Activated CD4-positive, alpha-beta T cell treated with anti-CD3 and anti-CD28 coated beads, Interleukin-2, amount 50 U/mL, for 16 hours (primary cell): ENCODE measurements at places on chromosomes 3 and 15.
A peak's percentile ranks its signal among the peaks of the same experiment; 100 is the strongest.

DNA sequence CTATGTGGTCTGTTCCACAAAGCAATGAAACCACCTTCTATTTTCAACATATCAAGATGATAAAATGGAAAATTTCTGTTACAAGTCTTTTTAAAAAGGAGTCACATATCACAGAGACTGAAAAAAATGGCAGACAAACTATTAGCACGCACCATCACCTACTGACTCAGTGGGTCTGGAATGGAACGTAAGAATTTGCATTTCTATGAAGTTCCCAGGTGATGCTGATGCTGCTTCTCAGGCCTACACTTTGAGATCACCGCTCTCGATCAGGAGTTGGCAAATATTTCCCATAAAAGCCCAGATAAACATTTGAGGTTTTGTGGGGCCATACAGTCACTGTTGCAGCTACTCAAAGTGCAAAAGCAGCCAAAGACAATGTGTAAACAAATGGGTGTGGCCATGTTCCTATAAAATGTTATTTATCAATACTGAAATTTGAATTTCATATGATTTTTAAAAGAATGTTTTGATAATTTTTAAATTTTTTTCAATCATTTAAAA, 142.9 kb downstream of the ADAM10 start:
- DNase-seq = no peak

GRCh38 chr3:38627956-38628355, 21.5 kb downstream of the SCN5A start:
- peak; percentile 18 for DNase-seq

GRCh38 chr15:92963794-92964193, 63.7 kb downstream of the CHD2 start:
- DNase-seq = no peak

DNA sequence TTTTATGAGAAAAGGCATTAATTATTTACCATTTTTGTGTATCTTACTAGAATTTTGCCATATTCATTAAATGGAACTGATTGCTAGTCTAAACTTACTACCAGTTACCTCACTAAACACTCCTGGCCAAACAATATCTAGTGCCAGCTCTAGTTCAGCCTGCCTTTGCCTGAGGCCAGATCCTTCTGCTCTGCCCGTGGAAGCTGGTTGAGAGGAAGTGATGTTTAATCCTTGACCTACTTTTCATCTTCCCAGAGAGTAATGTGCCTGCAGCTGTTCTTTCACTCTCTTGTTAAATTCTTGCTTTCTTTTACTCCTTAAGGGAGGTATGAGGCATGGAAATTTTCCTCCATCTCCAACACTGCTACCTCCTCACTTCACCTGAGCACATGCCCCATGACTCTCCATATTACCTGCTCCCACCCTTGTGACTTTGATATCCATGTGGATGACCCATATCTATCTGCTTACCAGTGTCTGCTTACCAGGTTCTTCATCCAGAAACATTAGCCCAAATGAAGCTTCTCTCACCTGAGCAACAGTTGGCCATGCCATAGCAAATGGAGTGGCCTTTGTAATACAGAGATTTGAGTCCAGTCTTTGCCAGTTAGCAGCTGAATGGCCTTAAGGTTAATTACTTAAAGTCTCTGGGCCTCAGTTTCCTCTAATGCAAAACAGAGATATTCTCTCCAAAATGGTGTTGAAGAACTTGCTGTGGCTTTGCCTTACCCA, 53.4 kb downstream of the UBE2E1 start:
- no peak for DNase-seq

- DNase-seq = peak; percentile 31
Observed at GRCh38 chr3:149277331-149277813, 55.7 kb upstream of the CP start.

- DNase-seq = no peak
Observed at GRCh38 chr3:16728770-16729745, 123.8 kb upstream of the DAZL start.

DNA sequence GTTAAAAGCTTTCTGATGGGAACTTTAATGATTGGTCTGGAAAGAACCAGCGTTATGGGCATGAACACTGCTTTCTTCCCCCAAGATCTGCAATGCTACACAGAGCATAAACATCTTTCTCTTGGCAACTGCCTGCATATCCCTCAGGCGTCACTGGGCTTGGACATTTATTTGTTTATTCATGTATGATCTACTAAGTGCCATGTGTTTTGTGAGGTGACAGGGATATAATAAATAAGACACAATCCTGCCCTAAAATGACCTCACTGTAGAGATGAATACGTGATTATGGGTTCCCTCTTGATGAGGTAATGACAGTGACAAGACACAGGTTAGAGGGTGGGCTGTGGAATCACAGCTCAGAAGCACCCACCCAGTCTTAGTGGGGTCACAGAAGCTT, 485.3 kb downstream of the PDCD6IP start:
- no peak for DNase-seq

DNA sequence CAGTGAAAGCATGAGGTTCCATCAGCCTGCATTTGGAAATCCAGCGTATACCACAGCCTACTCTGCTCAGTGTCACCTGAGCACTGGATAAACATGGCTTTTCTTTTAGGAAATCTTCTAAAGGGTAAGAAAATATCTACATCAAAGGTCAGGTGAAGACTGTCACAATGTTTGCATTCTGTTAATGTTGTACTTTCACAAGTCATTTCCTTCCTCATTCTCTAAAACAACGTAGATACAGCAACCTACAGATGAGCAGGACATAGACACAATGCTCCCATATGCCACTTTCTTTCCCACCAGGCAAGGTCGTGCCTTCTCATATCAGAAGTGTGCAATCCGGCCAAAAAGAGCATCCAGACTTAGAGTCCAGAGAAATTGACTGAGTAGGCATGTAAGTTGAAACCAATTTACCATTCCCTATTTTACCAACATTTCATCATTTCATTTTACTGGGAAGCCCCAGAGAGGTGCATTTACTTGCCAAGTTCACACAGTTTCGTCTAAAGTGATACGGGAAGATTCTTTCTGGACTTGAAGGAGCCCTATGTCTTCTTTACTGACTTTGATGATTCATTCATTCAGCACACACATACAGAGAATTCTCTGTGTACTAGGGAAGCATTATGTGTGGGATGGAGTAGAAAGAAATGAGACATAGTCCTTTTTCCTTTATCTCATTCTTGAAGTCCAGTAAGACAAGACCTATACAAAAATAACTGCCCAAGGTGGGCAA, 30.6 kb upstream of the LPP start:
- peak; percentile 18 for DNase-seq

DNA sequence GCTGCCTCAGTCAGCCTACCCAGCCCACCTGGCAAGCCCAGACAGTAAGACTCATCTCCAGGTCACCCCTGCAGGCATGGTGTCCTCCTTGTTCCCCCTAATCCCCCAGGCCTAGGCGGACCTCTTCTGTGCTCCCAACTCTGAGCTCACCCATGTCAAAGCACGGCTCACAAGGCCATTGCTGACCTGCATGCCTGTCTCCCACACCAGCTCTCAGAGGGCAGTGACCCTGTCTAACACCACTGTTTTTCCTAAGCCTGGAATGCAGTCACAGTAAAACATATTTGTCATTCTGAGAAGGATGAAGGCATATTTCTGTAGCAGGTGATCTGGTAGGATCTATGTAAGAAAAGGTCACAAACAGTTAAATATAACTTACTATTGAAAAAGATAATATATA, 110.3 kb upstream of the HACD2 start:
- no peak for DNase-seq

GRCh38 chr3:183189641-183190040, 27.1 kb upstream of the LAMP3 start:
- no peak for DNase-seq

GRCh38 chr3:32420126-32421038, 28.7 kb downstream of the CMTM7 start:
- peak; percentile 43 for DNase-seq

- DNase-seq = no peak
Observed at GRCh38 chr3:52221141-52221562, 4.3 kb downstream of the TLR9 start.

DNA sequence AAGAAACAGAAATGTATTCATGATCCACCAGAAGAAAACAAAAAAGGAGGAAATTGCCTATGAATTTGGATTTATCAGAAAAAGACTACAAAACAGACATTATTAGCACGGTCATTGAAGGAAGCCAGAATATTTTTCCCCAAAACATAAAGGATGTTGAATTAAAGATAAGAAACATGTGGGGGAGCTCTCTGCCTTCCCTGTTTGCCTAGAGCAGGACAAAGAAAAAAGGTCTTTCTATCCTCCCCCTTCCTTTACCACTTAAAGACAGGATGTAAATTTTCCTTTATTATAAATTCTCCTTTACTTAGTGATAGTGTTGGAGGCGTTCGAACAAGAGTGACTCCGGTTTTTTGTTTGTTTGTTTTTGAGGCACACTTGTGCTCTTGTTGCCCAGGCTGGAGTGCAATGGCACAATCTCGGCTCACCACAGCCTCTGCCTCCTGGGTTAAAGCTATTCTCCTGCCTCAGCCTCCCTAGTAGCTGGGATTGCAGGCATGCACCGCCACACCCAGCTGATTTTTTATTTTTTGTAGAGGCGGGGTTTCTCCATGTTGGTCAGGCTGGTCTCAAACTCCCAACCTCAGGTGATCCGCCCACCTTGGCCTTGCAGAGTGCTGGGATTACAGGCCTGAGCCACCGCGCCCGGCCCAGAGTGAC, 14.9 kb upstream of the RPN1 start:
- no peak for DNase-seq

GRCh38 chr15:63601026-63601703, 4.0 kb downstream of the FBXL22 start:
- peak; percentile 47 for DNase-seq

DNA sequence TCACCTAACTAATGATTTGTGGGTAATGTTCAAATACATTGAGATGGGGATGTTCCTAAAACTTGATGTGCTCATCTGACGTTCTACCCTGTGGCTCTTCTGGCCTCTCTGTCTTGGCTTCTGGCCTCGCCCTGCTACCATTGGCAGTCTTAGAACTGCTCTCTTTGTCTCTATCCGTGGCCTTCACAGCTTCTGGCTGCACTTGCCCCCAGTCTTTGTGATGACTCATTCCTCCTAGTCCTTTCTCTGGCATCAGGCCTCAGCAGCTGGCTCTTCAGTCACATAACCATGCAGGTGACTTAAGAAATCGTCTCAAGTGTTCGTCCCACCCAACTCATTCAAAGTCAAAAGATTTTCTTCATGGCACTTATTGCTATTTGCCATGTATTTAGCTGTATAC, 188.1 kb downstream of the BBX start:
- DNase-seq = no peak

GRCh38 chr15:87724330-87724729, 532.2 kb downstream of the NTRK3 start:
- DNase-seq = no peak

- DNase-seq = no peak
Observed at GRCh38 chr3:134955874-134956273, 160.8 kb downstream of the EPHB1 start.

DNA sequence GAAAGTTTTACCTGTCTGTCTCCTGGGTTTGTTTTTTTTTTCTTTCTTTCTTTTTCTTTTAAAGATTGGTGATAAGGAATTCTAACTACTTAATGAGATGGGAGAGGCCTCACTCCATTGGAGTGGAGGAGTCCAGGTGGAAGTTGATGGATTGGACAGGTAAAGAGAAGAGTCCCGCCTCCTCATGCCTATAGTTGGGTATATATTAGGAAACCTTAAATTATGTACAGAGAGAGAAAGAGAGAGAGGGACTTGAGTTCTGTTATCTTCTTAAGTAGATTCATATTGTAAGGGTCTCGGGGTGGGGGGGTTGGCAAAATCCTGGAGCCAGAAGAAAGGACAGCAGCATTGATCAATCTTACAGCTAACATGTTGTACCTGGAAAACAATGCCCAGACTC, 158.2 kb downstream of the TP63 start:
- no peak for DNase-seq

DNA sequence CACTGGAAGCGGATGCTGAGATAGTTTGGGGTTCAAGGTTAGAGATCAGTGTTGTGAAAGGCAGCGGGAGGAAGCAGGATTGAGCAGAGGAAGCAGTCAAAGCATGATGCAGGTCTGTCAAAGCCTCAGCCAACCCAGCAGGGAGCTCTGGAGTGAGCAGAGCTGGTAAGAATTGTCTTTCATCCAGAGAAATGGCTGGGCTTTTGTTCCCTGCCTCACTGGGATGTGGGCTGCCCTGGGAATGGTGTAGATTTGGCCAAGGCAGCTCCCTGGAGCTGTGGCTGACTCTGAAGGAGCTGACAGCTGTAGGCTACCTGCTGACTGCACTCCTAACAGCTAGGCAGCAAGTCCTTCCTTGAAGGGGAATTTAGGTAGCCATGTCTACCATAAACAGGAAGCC, 61.9 kb upstream of the STXBP5L start:
- no peak for DNase-seq

GRCh38 chr3:189094539-189094938, 77.2 kb upstream of the TPRG1 start:
- DNase-seq = no peak

DNA sequence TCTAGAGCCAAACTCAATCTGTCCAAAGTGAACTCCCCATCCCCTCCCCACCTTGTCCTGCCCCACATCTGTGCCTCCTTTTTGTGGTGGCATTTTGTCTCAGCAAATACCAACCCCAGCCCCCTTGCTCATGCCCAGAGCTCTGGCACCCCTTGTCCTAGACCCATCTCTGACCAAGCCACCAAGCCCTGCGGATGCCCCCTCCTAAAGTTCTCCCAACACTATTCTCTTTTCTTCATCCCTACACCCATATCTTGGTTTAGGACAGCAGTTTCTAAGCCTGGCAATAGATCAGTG, 17.7 kb downstream of the ACAA1 start:
- no peak for DNase-seq

DNA sequence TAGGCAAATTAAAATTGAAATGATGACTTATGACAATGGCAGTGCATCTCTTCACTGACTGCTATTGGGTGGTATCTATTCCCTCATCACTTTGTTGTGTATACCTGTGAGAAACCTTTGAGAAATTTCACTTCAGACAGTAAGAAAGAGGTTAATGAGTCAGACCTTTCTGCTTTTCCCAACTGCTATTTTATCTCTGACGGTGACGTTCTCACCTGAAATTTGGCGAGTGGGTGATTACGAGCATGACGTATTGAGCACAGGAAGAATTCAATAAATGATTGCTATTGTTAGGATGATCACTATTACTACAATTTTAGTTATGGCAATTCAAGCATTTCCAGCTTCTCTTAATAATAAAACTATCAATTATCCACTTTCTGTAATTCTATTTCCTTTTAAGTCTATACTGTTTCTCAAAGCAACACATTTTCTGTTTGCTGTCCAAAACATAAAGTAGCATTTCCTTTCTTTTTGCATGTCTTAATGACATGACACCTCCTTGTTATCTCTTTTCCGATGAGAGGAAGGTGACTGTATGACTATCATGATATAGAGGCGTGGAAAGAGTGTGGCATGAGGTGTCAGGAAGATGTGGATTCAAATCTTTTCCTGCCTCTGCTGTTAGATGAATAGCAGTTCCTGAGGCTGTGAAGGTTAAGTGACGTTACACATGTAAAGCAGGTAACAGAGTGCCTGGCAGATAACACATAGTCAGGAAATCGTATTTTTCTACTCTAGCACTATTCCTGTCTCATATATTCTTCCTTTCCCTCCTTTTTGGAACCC, 504.9 kb upstream of the SEMA6D start:
- DNase-seq = no peak
